Mucosa of descending colon (tissue), 3 donors: ENCODE measurements at places on chromosomes 2 and 18.

GRCh38 chr2:7411691-7412090 is 494.5 kb downstream of the RNF144A start:
- no peak for DNase-seq

GRCh38 chr2:161041356-161041755 is 118.9 kb upstream of the TANK start:
- no peak for DNase-seq

- DNase-seq = no peak
These were observed 62.9 kb upstream of the SERPINE2 start for GRCh38 chr2:224101820-224102630.

- no peak for DNase-seq
These were observed 161.5 kb downstream of the PTGR3 start for GRCh38 chr18:75047240-75047961.

- DNase-seq = no peak
These were observed 129.3 kb downstream of the PRKCE start for GRCh38 chr2:45780541-45781463.

DNA sequence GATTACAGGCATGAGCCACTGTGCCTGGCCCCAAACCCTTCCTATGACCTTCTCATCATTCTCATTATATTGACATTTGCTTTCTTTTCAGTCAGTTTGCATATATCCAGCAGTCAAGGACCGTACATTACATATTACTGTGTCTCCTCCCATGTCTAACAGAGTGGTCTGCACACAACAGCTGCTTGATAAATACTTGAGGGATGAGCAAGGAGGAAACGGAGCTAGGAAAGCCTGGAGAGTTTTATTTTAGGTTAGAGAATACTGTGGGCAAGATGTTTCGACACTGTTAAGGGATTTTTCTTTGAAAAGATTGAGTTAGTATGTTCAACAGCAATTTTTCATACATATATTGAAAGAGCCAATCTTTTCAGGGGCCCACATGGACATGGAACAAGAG is 76.2 kb upstream of the CHRNA1 start:
- DNase-seq = no peak

DNA sequence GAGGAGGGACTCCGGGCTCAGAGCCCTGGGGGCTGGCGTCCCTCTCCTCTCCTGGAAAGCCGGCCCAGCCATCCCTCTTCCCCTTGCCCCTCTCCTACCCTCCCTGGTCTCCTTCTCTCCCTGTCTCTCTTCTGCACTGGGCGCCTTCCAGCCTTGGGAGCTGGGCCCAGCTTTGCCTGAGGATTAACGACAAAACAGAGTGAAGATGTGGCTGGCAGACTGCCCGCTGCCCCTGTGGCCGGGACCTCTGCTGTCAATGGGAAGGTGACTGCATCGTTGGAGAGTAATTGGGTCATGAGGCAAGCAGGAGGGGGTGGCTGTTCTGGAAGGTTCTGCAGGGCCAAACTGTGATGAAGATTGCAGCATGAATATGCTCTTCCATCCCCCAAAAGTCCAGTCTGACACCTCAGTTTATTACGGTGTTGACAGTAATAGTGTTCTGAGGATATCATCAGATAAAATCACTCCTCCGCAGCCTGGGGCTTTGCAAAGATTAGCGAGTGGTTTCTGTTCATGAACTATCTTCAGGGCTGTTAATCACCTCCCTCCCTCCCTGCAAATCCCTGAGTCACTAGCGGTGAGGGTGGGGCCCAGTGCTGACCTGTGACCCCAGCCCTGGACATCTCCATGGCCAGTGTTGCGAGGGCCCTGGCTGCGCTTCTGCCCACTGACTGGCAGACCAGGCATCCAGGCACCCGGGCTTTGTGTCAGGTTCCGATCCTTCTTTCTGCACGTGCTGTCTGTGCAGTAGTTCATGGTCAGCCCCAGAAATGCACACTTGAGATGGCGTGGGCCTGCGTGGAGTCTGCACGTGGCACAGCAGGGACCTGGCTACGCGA is 23.0 kb downstream of the RTP5 start:
- DNase-seq = no peak

DNA sequence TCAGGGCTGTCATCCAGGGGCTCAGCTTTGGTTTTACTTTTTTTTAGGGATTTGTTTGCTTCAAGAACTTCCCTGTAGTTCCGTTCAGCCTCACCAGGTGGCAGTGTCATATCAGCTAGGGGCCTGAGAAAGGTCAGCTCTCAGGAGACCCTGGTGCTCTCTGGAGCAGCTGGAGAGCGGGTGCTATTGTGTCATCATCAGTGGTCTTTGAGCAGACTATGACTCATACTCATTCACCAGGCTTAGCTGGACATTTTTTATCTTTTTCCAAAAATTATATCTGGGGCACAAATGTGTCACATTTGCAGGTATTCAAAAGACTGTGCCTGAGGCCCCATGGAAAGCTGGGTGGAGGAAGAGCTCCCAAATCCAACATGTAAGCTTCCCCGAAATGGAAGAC is 24.4 kb downstream of the ZNF892 start:
- peak; percentile 87 for DNase-seq

DNA sequence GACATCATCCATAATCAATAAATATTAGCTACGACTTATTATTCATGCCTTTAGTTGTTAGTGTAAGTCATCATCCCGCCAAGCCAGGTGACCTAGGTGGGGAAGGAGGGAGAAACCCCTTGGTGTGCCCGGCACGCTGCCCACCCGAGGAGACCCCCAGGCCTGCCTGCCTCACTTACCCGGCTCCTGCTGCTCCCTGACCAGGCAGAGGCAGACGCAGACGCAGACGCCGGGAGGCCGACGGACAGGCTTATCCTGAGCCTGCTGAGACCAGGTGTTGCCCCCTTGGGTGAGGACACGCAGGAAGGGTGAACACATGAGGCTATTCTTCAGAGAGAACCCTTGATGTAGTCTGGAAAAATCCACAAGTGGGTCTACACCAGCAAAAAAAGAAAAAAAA is 401.8 kb downstream of the GALR1 start:
- DNase-seq = no peak

DNA sequence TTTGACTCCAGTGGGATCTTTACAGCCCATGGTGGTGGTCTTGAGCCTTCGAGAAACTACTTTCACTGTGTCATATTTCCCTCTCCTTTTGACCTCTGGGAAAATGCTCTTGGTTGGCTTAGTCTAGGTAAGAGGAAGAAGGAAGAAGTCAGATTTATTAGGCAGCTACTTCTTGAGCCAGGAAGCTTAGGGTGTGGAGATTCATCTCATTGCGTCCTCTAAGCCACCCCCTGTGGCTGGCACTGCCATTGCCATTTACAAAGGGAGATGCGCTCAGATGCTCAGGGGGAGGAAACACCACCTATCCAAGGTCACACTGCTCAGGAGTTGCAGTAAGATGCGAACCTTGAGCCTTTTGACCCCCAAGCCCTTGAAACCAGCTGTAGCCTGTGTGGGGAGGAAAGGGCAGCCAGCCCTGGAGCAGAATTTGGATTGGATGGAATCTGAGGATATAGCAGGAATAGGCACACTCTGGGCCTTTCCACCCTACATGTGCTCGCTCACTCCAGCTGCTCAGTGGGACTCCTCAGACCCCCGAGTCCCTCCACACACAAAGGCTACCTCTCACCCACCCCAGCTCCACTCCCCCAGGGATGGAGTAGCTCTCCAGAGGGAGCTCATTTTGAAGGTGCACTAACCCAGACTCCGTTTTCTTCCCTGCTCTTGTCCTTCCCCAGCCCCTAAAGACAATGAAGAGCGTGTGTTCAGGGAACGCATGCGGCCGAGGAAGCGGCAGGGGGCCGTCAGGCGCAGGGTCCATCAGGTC is 321.3 kb upstream of the EPAS1 start:
- DNase-seq = no peak

- DNase-seq = peak; percentile 47
These were observed 6.2 kb upstream of the RNU2-63P start for GRCh38 chr2:88022669-88022921.

GRCh38 chr18:46764586-46764985 is 7.7 kb upstream of the ST8SIA5 start:
- DNase-seq = no peak

GRCh38 chr18:12046751-12047335 is 46.8 kb upstream of the ANKRD62 start:
- no peak for DNase-seq

DNA sequence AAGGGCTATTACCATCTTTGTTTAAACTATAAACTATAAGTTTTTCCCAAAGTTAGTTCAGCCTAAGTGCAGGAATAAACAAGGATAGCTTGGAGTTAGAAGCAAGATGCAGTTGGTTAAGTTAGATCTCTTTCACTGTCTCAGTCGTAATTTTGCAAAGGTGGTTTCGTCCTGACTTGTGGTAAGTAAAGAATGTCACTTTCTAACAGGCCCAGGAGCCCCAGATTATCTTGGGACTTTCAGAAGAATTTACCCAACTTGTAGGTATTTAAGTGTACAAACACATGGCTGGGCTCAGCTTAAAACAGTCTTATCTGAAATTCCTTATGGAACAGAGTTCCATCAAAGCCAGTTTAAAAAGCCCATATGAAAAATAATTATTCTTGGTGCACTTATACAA is 18.3 kb upstream of the FAM98A start:
- no peak for DNase-seq

GRCh38 chr18:23302851-23303527 is 150.1 kb upstream of the RIOK3 start:
- no peak for DNase-seq

DNA sequence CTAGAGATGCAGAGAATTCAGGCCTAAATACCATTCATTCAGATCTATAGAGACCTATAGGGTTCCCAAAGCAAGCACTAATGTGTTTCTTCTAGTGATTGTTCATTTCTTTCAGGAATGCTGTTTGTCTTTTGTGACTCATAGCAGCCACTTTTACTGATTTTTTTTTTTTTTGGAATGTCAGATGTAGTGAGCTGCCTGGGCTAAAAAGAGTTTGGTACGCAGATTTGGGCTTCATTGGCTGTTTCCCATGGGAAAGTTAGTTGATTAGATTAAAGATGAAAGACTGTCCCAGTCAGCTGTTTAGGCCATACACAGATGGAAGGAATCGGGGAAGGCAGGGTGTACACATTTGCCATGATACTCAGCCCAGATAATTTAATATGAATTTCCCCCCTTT is 87.6 kb downstream of the CDC42EP3 start:
- DNase-seq = no peak

DNA sequence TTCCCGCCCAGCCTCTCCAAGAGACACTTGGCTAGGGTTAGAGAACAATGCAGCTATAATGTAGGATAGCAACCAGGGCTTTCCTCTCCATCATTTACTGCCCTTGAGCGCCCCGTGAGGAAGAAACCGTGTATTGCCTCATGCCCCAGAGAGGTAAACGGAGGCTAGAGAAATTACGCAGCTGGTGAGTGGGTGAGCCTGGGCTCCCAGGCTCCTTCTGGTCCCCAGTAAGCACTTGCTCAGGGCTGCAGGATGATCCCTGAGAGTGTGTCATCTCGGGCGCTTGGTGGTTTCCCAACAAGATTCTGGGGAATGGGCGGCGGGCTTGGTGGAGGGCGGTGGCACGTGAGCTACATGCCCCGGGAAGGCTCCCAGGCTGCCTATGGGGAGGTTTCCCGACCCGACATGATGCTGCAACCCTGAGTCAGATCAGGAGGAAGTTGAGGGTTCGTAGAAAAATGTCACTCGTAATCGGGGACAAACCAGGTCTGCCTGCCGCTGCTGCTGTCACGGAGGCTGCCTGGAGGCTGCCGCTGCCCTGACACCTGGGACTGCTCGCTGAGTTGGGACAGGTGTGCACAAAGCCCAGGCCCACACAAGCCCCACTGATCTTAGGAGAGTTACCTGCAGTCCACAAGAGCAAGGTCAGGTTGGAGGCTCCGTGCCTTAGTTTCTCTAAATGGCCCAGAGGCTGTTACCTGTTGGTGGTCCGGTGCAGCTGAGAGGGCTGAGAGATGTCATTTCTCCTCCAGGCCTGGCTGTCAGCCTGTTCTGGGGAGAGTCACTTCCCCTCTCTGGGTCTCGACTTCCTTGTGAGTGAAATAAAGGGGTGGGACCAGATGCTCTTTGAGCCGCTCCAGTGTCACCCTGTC is at the start of gene GPR55:
Gene GPR55 (minus strand): TSS at position 773 of the 872 bp plus-strand sequence. CDS start 14,280 bp downstream, outside the sequence.
- no peak for DNase-seq

- no peak for DNase-seq
These were observed 49.2 kb downstream of the HNRNPLL start for GRCh38 chr2:38553554-38553953.

DNA sequence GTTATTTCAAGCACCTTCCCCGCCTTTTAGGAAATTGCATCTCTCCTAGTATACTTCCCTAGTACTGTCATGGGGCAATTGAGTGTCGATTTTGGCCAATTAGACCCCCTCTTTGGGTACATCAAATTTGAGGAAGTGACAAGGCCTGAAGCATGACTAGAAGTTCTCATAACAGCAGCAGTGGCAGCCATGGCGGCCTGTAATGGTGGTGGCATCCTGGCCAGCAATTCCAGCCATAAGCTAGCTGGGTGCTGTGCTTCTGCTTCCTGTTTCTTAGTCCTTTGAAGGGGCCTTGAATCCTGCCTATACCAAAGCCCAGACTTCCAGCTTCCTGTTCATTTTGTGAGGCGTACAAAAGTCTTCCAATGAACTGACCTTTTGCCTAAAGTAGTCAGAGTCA is 523.1 kb downstream of the PLCL1 start:
- no peak for DNase-seq

DNA sequence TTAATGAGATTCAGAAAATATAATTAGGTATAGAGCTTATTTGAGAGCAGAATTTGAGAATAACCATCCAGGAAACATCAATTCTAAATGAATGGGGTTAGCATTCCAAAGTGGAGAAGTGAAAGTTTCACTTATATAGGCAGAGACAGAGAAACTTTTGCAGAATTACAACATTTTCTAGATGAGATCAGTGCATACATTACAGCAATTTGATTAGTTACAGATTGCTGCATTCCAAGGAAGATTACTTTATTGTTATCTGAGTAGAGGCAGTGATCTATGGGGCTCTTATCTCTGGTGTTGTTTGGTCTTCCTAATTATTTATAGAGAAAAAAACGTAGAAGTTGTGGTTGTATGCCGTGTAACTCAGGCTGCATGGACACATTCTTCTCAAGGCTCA is 373.8 kb upstream of the SYT4 start:
- no peak for DNase-seq

DNA sequence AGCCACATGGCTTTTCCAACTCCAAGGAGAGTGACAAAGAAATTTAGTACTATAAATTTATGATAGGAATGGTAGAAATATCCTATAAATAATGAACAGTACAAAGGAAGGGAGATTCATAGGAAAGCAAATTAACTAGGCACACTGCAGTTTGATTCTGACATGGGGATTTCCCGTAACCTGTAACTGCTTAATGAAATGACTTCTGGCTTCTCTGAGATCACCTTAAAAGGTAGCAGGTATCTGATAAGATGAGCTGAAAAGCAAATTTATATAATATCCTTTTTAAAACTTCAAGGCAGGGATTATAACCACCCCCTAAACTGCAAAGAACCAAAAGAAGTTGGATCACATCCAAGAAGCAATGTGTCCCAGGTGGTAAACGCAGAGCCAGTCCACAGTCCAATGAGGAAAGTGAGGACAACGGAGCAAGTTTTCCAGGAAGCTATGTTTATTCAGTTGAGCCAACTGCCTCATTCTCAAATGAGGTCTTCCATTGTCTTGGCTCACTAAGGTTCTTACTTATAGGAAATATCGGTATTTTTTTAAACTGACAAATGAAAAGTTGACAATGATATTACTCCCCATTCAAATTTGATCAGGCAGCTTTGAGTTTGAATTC is 43.0 kb downstream of the WIPF1 start:
- DNase-seq = no peak

- no peak for DNase-seq
These were observed 189.7 kb downstream of the PID1 start for GRCh38 chr2:229081411-229081810.
